ENCODE measurements at places on chromosomes 5 and 9.

- DNase-seq = peak; percentile 40
Observed at GRCh38 chr5:163385271-163385670, 52.1 kb upstream of the CCNG1 start.

GRCh38 chr5:127216898-127217675 lies 73.5 kb upstream of the MEGF10 start:
- DNase-seq = no peak

GRCh38 chr5:59745415-59745863 lies 148.1 kb downstream of the PDE4D start:
- peak; percentile 37 for DNase-seq

GRCh38 chr9:128250839-128251731 lies 24.7 kb downstream of the GOLGA2 start:
- peak; percentile 38 for DNase-seq

DNA sequence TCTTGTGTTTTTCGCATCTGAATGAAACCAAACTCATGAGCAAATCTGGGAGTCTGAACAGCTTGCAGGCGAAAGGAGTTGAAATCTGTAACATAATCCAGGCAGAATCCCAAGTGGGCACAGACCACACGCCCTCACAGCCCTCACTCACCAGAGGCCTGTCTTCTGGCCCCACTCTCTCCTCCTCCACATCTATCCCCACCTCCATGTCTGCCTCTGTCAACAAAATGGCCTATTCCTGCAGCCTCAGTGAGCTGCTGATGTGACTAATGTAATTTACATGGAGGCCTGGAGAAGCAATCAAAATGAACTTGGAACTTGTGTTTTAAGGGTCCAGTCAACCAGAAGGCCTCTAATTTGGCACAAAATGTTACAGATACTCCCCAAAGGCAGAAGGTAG lies 136.6 kb downstream of the GNA14 start:
- no peak for DNase-seq

Data from femur (tissue), 1 donor.